ENCODE measurements at places on chromosomes 6 and 20.

- no peak for DNase-seq
Measured at GRCh38 chr20:47353692-47354463, 2.6 kb downstream of the ZMYND8 start.

DNA sequence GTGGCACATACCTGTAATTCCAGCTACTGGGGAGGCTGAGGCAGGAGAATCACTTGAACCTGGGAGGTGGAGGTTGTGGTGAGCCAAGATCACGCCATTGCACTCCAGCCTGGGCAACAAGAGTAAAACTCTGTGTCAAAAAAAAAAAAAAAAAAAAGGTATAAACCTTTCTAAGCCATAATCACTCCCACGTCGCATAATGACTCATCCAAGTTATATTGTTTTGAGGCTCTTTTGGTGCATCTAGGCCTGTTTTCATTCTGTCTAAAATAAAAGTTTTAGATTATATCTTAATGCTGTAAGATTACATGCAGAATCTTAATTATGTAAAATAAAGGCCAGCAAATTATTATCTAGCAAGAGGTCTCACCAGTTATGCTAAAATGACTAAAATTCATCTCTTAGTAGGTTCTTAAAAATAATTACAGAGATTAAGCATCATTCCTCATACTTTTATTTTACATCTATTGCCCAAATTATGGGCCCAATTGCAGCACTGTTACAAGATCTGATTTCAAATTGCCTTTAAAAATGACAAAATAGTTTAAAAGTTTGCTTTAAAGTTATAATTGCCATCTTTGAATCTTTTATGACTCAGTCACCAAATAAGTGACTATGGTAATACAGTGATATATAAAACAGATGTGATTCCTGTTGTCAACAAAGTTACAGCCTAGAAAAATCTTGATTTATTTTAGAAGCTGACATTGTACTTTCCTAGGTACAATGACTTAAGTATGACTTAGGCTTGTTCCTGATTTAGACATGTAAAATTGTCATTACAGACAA lies 10.4 kb upstream of the SUMO4 start:
- no peak for DNase-seq

DNA sequence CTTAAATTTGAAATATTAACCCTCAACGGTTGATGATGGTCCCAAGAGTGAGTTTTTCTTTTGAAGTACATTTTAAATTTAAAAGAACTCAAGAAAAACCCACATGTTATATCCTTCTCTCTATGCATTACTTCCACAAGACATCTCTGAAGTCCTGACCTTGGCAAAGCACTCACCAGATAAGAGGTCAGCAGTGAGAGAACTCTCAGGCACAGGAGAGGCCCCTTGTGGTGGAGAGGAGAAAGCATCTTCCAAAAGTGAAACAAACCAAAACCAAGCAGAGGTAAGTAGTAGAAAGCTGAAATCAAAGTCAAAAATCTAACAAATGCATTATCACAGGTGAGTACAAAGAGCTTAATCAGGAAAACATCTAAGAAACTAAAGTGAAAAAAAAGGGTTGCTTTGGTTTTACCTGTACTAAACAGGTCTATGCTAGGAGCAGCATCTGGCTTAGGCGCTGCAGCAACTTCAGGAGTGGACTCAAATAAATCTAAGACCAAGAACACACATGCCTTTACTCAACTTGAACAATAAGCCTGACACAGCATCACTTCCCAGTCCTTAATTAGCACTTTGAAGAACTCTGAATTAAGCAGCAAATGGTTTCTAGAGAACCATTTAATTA lies 80.5 kb downstream of the PRSS35 start:
- DNase-seq = no peak

DNA sequence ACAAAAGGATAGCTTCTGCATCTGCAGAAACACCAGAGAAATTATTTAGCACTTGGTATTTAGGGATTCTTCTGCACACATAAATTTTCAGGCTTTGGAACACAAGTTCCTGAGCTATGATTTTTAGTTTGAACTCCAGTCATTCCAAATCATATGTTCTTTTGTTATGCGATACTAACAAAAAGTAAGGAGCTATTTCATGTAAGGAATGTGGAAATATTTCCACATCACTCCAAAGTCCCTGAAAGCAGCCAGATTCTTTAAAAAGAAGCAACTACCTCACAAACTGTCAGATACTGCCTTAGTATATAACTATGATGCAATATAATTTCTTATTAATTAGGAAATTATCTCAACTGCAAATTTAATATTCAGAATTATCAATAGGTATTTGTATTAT lies 106.9 kb downstream of the RNGTT start:
- no peak for DNase-seq

DNA sequence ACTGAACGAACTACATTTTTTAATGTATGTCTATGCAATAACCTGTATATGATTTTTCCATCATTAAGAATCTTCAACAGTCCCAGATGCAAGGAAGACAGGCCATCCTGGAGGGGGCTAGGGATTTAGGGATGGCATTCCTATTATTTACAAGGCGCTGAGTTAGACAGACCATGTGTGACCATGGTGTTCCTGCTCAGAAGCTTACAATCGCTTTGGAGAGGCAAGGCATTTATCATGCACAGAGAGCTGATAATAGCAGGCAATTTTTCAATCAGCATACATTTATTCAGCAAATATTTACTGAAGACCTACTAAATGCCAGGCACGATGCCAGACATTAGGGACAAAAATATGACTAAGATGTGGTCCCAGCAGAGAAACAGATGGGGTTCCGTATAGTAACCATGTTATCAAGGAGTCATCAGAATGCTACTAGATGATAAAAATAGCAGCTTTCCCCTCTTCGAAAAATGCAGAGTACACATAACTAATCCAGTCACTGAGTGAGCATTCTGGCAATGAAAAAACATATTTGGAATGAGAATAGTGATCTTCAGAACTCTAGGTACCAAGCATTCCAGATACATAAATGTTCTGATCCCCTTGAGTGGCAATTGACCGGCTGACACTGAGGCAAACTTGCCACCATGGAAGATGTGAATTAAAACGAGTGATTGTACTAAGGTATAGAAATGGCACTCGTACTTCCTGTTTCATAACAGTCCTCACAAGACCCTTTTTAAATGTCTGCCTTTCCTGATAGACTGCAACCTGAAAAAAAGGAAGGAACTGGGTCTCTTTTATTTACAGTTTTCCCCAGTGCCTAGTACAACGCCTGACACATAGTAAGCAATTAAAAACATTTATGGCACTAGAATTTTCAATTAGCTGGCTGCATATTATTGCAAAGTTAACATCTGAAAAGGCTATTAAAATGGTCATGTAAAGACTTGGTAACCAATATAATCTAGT lies 135.7 kb downstream of the ATXN1 start:
- DNase-seq = no peak
